Activated naive CD4-positive, alpha-beta T cell treated with anti-CD3 and anti-CD28 coated beads, Interleukin-2, amount 50 U/mL, for 16 hours (primary cell): ENCODE measurements at places on chromosomes 12 and 14.

GRCh38 chr14:31219169-31219568 lies 11.6 kb upstream of the HECTD1 start:
- DNase-seq = no peak

- no peak for DNase-seq
These were observed 13.5 kb downstream of the TBPL2 start for GRCh38 chr14:55426891-55427290.

GRCh38 chr12:91023326-91024004 lies 18.7 kb upstream of the EPYC start:
- DNase-seq = no peak

DNA sequence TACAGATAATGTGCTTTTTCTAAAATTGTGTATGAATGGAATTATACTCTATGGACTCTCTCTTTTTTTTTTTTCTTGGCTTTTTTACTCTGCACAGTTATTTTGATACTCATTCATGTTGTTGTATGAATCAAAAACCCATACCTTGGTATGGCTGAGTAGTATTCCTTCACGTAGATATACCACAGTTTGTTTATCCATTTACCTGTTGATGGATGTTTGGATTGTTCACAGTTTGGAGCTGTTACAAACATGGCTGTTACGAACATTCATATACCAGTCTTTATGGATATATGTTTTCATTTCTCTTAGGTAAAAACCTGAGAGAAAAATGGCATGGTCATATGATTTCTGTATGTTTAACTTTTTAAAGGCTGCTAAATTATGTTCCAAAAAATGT lies 43.2 kb downstream of the TMTC3 start:
- DNase-seq = no peak

DNA sequence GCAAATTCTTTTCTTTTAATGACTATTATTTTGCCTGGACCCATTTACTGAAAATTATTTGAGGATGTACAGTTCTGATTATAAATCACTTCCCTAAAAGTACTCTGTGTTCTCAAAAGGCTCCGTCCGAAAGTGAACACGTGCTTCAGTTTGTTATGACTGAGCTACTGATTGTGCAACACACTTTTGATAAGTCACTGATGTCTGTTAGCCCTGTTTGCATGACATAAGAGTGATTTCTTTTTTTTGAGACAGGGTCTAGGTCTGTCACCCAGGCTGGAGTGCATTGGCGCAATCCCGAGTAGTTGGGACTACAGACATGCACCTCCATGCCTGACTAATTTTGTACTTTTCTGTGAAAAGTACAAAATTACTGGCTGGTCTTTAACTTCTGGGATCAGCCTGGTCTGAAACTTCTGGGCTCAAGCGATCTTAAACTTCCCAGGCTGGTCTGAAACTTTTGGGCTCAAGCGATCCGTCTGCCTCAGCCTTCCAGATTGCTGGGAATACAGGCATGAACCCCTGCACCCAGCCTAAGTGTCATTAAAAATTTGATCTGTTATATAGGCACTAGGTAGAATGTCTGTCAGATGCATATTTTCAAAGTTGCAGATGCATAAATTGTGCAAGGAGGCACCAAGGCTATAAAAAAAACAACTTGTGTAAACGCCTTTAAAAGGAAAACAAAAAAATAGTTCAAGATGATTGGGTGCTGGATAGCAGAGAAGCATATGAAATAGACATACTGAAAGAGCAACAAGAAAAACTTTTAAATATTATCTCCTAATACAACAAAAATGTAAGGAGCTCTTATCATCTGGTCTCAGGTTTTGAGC lies 111.5 kb downstream of the SRGAP1 start:
- no peak for DNase-seq

GRCh38 chr14:74763803-74764531 lies 851 bp downstream of the YLPM1 start:
- peak; percentile 15 for DNase-seq

DNA sequence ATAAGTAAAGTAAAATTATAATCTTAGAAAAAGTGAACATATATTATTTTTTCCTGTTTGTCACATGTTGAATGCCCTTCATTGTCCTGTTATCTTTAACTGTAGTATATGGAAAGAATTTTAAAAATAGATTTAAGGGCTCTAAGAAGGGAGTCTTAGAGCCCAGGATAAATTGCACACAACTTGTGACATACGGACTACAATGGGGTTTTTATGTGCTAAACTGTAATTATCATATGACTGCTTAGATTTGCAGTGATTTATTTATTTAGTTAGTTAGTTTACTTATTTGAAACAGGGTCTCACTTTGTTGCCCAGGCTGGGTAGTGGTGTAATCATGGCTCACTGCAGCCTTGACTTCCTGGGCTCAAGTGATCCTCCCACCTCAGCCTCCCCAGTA lies 187.8 kb upstream of the HMGA2 start:
- no peak for DNase-seq

GRCh38 chr12:15038137-15038536 lies 65.3 kb downstream of the PDE6H start:
- DNase-seq = no peak

GRCh38 chr12:7304456-7304855 lies 584 bp downstream of the ACSM4 start:
- no peak for DNase-seq

DNA sequence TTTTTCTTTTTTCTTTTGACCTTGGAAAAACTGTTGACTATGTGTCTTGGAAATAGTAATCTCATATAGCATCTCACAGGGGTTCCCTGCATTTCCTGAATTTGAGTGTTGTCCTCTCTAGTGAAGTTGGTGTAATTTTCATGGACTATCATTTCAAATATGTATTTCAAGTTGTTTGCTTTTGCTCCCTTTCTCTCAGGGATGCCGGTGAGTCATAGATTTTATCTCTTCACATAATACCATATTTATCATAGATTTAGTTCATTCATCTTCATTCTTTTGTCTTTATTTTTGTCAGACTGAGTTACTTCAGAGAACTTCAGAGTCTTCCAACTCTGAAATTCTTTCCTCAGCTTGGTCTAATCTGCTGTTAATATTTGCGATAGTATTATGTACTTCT lies 1320.6 kb downstream of the LRFN5 start:
- DNase-seq = no peak

GRCh38 chr12:62772416-62772955 lies 162.5 kb downstream of the PPM1H start:
- no peak for DNase-seq

DNA sequence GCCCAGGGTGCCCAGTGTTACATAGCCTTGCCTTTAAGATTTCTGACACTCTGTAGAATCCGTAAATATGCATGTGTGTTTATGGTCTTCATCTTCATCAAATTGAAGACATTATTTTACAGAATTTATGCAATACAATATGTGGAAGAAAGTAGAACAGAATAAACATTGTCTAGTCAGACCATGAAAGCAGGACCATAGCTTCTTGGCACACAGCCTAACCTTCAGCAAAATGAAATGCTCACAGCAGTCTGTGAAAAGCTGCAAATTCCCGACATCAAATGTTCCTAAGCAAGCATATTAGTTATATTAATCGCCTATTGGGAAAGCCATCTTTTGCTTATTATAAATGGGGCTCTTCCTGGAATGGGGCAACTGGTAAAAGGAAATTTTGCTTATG lies 111.3 kb upstream of the GARIN2 start:
- DNase-seq = no peak

DNA sequence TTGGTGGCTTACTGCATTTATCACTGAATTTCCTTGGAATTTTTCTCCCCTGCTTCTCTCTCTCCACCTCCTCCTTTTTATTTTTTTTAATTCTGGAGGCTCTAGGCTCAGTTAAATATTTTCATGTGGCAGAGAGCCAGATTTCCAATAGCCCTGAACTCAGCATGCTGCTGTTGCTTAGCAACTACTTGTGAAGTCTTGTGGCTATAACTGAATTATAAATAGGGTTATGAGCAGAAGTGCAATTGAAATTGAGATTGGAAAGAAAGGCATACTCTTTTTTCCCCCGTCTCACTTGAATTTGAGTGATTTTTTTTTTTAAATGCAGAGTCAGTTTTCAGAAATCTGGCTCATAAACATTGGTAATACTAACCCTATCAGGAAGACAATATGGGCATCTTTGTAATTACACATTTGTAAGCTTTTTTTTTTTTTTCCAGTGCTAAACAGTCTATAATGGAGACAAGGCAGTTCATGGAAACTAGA lies 38.3 kb downstream of the ATF7IP start:
- DNase-seq = no peak

GRCh38 chr14:24122898-24123297 lies 7.6 kb upstream of the FITM1 start:
- DNase-seq = no peak

DNA sequence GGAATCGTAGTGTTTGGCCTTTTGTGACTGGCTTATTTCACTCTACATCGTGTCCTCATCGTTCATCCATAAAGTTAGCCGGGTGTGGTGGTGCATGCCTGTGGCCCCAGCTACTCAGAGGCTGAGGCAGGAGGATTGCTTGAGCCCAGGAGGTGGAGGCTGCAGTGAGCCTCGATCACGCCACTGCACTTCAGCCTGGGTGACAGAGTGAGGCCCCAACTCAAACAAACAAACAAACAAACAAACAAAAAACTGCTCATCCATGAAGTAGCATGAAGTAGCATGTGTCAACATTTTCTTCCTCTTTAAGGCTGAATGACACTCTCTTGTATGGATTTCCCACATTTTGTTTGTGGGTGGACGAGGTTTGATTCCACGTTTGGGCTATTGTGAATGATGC lies 44.0 kb upstream of the MEG3 start:
- DNase-seq = no peak

GRCh38 chr14:104792101-104792884 lies 3.3 kb downstream of the AKT1 start:
- no peak for DNase-seq

DNA sequence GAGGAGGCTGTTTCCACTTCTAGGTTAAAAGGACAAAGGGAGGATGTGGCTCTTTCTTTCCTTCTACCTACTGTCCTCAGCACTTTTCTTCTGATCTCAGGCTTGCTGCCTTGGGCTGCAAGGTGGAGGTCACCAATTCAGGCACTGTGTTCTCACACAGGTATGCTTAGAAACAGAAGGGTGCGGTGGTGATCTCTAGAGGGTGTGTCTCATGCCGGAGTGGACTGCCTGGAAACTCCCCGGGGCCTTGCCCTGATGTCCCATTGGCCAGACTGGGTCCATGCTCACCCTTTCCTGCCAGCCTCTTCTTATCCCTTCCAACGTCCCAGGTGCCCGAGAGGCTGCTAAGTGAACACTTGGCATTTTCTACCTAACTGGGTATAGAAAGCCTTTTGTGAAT lies 1197.6 kb downstream of the AACS start:
- DNase-seq = no peak

- DNase-seq = no peak
These were observed 28.6 kb upstream of the NRXN3 start for GRCh38 chr14:78141590-78141989.

GRCh38 chr14:68404652-68405183 lies 388.1 kb downstream of the ZFP36L1 start:
- DNase-seq = no peak

- DNase-seq = no peak
These were observed 14.1 kb downstream of the EIF5 start for GRCh38 chr14:103348154-103348553.

DNA sequence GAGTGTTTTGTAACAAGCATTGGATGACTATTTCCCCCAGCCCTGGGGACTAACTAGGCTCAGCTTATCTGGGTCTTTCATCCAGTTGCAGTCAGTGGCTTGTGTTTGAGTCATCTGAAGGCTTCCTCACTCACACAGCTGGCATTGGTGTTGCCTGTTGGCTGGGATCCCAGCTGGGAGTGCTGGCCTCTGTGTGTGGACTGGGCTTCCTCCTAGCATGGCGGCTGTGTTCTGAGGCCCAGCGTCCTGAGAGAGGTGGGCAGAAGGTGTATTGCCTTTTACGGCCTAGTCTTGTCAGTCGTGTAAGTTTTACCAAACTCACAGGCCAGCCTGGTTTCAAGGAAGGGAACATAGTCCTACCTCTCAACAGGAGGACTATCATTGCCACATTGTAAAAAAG lies 28.3 kb upstream of the PPP2R5C start:
- no peak for DNase-seq

- DNase-seq = no peak
These were observed 14.0 kb downstream of the CPM start for GRCh38 chr12:68918960-68919359.

GRCh38 chr14:88630565-88630964 lies 67.7 kb downstream of the ZC3H14 start:
- no peak for DNase-seq

DNA sequence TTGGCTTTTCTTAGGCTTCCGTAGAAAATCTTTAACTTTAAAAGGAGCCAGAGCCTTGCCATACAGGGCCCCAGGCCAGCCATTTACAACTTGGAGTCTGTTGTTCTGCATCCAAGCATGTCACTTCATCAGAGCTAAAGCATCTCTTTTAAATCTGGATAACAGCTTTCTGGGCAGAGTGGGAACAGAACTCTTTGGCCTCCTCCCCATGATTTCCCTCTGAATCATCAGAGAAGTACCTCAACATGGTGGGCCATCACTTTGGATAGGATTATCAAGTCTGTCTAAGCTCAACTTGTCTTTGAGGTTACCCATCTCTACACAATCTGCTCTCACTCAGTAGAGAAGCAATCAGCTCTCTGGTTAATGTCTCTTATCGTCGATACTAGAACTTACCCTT lies 170.9 kb downstream of the SLC6A15 start:
- no peak for DNase-seq

GRCh38 chr12:21451529-21451928 lies 14.1 kb downstream of the PYROXD1 start:
- no peak for DNase-seq

DNA sequence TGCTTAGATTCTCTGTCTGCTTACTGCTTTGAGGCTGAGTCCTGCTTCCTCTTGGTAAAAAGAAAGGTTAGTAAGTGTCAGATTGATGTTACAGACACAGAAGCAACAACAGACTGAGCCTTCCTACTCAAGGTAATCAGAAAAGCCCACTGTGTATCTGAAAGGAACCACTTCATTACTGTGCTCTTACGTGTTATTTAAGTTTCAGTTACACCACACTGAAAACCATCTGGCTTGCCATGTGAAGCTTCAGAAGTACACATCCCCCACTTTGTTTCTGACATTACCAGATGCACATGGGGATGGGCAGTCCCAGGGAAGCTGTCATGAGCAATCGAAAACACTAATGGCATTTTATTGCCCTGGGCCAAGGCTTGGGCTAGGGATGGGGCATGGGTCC lies 1290.1 kb downstream of the AACS start:
- DNase-seq = no peak

DNA sequence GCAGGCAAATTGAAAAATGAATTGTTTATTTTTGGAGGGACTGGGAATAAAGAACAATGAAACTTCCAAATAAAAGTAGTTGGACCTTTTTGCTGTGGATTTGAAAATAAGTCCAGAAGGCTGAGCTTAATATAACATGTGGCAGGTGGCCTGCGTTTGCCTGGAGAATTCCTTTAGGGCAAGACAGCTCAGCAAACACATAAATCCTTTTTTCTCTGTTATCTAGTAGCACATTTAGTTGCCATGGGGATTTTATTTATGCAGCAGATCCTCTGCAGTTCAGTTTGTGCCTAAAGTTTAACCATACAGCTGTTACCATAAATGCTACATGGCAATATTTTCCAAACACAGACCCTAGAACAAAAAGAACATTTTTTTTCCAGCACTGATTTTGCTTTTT lies 180.0 kb downstream of the NPAS3 start:
- DNase-seq = no peak

DNA sequence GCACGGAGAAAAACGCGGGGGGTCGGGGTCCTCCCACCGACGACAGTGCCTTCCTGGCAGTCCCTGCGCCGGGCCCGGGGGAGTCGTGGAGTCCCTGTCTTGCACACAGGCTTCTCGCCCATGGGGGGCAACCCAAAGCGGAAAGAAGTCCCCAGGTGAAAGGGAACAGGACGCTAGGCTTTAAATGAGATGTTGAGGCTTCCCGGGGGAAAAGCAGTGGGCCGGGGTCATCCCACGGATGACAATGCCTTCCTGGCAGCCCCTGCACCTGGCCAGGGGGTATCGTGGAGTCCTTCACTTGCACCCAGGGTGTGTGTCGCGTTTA lies 162.9 kb upstream of the ALG10B start:
- no peak for DNase-seq
